ENCODE measurements at places on chromosomes 7 and 10.

GRCh38 chr7:106309362-106309761 lies 24.6 kb upstream of the NAMPT start:
- no peak for DNase-seq

DNA sequence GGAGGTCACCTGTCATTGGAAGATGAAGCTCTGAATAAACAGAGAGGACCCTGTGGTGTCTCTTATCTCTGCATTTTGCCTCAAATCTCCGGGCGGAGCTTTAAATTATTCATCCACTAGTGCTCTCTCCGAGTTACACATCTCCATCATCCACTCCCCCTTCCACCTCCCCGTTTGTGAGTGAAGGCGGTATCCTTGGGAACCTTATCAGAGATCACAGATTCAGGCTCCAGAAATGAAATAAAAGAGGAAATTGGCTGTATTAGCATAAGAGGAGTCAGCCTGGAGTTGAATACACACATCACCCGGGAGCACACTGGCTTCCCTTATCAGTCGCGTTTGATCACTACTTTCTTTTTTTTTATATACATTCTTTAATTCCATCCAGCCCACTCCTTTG lies 1184.8 kb downstream of the GATA3 start:
- no peak for DNase-seq

DNA sequence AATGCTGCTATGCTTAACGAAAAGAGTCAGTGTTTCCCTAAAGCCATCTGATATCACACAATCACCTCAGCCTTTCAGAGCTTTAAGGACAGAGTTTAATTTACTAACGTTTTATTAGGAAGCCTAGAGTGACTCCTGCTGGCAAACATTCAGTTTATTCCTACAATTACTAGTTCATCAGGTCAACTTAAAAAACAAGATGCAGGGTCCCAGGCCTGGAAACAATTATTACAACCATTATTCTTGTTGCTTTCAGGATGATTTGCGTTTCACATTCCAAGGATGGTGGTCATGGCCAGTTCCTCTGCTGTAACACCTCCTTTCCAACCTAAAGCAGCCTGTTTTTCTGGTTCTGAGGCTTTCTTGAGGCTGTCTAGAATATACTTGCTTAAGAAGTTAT lies 1.5 kb upstream of the FAM53B start:
- DNase-seq: peak; percentile 53

GRCh38 chr7:43516581-43517342 lies 66.1 kb upstream of the STK17A start:
- no peak for DNase-seq

GRCh38 chr7:1046722-1047679 lies 2.7 kb downstream of the GPR146 start:
- no peak for DNase-seq

DNA sequence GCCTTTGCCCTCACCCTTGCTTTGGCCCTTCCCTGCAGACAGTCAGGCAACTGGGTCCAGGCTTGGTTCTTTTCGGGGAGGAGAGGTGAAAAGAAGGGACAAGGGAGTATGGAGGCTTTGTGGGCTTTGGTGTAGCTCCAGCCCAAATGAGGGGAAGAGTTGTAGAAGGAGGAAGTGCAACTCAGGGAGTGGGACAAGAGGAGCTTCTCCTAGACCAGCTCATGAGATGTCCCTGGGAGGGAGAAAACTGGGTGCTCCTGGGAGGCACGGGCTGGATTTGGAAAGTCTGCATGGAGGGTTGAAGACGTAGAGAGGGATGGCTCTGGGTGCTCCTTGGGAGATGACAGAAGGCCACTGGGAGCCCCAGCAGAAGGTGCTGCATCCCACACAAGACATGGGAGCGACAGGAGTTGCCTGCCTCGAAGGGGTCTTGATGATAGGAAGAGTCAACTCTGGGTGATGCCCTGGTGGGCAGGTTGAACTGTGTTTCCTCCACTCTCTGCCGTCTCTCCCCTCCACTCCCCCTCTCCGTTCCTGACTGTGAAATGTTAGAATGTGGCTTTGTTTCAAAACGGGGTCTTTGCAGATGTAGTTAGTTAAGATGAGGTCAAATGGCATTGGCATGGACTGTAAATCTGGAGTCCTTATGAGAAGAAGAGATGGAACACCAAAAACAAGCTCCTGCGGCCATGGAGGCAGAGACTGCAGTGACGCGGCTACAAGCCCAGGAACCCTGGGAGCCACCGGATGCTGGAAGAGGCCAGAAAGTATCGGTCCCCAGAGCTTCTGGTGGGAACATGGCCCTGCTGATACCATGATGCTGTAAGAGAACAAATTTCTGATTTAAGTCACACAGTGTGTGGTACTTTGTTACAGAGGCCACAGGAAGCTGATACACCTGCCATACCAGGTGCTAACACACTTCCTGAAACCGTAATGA lies 298.5 kb downstream of the GLRX3 start:
- no peak for DNase-seq

- no peak for DNase-seq
Observed at GRCh38 chr10:12466704-12467305, 117.5 kb downstream of the CAMK1D start.

DNA sequence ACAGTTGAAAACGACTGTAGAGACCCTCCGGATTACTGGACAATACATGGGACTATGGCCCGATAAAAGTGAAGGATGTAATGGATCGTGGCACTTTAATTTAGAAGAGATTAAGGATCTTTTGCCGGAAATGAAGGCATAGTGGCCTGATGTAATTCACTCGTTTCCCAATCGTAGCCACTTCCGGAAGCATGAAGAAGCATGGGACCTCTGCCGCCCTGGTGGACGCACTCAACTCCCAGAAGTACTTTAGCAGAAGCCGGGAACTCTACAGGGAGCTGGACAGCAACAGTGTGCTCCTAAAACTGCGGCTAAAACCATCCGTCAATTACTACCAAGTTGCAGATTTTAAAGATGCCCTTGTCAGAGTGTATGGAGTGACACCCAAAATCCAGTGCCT lies 59.6 kb upstream of the NUPR2 start:
- DNase-seq: no peak

GRCh38 chr10:101018118-101018599 lies 12.8 kb downstream of the PDZD7 start:
- no peak for DNase-seq

DNA sequence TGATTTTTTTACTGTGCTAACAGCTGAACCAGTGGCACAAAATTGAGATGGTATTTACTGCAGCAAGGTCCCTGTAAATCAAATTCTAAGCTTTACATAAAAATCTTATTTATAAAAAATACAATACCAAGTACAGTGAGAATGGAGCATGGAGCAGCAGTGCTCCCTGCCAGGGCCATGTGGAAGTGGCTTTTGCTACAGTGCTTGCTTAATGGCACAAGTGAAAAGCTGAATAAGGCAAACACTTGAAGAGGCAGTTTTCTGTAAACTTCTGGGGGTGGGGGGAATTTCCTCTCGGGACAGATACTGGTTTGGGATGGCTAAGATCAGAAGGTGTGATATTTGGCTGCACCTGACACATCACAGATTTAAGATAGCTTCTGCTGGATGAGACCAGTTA lies 27.5 kb downstream of the AP3M1 start:
- DNase-seq: no peak

DNA sequence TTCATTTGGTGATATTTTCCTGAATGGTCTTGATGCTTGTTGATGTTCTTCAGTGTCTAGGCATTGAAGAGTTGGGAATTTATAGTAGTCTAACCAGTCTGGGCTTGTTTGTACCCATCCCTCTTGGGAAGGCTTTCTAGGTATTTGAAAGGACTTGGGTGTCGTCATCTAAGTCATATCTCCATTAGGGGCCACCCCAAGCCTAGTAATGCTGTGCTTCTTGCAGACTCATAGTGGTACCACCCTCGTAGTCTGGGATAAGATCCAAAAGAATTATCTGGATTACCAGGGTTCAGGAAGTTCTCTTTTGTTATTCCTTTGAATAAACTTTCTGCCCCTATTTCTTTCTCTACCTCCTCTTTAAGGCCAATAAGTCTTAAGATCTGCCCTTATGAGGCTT lies 319.4 kb upstream of the MYO3A start:
- DNase-seq: no peak

GRCh38 chr7:95441042-95441823 lies 6.4 kb upstream of the PON2 start:
- no peak for DNase-seq

DNA sequence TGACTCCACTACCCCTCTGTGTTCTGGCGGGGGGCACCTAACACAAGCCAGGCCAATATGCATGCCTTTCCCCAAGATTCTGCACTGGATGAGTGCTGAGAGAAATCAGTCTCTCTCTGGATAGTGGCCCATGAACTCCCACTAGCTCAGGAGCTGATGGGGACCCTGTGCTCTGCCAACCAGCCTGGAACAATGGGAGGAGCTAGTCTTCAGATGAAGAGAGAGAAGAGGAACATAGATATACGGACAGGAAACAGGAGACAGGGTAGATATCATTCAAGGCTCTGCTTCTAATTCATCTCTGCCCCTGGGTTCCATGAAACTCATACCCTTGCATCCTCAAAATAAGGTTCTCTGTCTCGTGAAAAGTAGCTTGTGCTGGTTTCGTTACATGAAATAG lies 27.9 kb upstream of the PLXNA4 start:
- no peak for DNase-seq

GRCh38 chr10:22620929-22621328 lies 93.4 kb downstream of the PIP4K2A start:
- no peak for DNase-seq

DNA sequence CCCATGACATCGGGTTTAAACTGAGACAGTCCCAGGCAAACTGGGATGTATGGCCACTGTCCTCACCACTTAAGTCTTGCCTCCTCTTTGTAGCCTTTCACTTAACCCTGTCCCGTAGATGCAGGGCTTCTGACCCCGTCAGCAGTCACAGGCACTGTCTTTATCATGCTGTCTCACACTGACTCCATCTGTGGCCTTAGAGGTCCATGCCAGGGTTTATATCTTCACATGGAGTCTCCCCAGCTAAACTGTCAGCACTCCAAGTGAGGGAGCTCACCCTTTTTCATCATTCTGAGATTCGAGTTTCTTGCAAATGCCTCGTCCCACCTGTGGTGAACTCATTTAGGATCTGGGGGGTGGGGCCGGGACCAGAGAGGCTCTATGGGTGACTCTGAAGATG lies 2.8 kb downstream of the FKBP6 start:
- peak; percentile 27 for DNase-seq

DNA sequence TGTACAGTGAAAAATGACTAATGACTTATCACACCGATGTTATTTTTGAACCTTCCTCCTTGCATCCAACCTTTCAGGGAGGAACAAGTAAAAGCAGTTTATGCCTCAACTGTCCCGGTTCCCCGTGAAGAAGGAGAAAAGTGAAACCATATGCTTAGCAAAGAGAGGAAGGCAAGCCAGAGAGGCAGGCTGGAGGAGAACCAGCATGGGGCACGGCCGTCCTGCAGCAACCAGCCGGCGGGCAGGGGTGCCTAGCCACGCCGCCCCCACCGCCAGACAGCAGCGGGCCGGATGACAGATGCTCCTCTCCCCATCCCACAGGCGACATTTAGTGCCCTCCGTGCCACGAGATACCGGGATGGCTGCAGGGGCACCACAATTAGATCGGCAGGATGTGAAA lies 421.4 kb upstream of the MGMT start:
- no peak for DNase-seq

DNA sequence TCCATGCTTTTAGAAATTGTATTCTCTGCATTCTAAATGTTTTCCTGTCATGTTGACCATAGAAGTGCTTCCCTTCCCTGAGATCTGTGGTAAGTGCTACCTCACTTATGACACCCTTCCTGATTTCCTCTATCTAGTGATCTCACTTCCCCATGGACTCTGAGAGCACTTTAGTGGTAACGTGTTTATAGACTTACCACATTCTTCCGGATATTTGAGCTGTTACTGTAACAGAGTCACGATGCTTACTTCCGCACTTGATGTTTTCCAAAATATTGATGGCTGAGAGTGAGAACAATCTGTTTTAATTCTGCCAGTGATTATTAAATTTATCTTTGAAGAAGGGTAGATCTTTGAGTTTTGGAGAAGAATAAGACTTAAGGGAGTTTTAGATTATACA lies 60.1 kb upstream of the NAMPT start:
- DNase-seq: no peak

DNA sequence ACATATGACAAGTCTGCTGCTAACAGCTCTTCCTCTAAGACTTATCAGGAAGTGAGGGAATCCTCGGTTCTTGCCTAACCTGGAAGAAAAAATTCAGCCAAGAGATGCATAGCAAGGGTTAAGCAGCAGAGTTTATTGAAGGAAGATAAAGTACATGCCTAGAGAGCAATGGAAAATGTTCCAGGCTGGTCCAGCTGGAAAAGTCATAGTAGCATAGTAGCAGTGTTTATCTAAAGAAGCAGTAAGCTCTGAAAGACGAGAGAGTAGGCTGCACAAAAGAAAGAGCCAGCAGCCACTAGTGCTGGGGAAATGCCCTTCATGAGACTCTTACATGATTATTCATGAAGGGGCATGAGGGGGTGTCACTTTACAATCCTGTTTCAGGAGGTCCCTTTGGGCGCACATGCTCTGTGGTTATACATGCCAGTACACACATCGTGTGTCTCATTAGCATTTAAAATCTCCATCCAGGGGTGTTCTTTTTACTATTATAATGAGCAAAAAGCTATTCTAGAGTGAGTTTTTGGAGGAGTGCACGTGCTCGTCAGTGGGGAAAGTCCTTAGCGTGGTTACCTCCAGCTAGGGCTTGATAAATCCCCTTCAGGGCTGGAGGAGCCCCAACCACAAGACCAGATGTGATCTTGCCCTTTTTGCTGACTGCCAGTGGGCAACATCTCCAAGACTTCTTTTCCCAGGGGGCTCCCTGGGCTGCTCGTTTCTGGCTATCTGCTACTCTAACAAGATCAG lies 716.1 kb downstream of the PARD3 start:
- DNase-seq: no peak

DNA sequence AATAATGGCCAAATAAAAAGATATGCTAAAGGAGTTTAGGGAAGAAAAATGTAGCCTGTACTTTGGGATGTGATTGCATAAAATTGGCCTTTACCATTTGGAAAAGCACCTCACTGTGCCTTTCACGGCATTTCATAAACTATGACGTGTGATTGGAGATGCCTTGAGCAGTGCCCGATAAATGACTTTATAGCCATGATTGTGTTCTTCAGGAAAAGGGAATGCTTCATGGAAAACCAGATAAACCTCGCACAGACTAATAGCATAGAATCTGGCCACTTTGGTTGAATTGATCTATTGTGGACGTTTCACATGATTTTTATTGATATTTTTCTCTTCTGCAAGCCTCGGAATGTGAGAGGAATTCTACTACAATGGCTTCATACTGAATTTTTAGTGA lies 502.0 kb upstream of the MKI67 start:
- DNase-seq: no peak

GRCh38 chr7:98997846-98998245 lies 119.5 kb downstream of the TRRAP start:
- DNase-seq: no peak

GRCh38 chr7:26049081-26049480 lies 102.9 kb upstream of the NFE2L3 start:
- no peak for DNase-seq
